Esophagus mucosa (tissue), 1 donor: ENCODE measurements at places on chromosomes 2 and 18.

DNA sequence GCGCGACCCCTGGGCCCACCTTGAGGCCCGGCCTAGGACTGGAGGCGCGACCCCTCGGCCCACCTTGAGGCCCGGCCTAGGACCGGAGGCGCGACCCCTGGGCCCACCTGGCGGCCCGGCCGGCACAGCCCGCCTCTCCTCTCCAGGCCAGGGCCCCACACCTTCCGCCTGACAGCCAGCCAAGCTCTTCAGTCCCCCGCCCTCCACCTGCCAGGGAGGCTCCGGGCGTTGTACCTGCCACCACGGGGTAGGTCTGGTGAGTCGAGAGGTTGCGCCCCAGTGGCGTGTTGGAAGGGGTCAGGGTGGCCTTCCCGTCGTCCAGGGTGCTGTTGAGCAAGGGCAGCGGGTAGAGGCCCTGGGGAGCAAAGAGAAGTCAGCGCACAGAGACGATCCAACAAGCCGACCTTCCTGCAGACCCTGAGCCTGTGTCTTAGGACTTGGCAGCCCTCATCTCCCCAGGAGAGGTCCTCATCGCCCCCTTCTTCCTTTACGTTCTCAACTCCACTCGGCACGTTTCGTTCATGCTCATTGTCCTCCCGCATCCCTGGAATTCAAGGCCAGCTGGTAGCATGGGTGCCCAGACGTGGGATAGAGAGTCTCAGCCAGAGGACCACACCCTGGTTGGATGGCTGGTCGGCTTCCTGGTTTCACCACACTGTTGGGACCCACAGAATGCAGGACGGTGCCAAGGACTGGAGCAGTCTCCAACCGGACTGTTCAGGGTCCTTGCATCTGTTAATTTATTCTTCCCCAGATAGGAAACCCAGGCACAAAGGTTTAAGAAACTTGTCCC is 42.2 kb downstream of the PAX8 start:
- ATAC-seq: no peak

- ATAC-seq: no peak
Observed at GRCh38 chr18:8348051-8348720, 261.1 kb upstream of the RAB12 start.

DNA sequence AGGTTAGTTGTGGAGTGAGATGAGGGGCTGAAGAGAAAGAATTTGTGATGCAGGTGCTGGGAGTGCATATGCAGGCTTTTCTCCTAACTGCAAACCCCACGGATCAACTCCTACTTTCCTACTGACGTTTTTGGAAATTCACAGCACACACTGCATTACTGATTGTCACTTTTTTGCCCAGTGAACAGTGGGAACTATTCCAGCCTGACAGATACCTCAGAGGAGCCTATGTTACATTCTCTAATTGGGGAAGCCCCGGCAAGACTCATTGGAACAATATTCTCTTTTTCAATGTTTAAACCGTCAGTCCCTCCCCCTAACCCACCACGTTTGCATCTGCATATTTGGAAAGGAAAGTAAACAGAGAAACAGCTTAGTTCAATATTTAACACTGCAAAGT is 126.2 kb downstream of the DPP4 start:
- no peak for ATAC-seq

GRCh38 chr18:49685231-49685942 is 123.5 kb downstream of the LIPG start:
- peak; percentile 8 for ATAC-seq

- no peak for ATAC-seq
Observed at GRCh38 chr2:29480426-29480825, 365.2 kb downstream of the CLIP4 start.

DNA sequence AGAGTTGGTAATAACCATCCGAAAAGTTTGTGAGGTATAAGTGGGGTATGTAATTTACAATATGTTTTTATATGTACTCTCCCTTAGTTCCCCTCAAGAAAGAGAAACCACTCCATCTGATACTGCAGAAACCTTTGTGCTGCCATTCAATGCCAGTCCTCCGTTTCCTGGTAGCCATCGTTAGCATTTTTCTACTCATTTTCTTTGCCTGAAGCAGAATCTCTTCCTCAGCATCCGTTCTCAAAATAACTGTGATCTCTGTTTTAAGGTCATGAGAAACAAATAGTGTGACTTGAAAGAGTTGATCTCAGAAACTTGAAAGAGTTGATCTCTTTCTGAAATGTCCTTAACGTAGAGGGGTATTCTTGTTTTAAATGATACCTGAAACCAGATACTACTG is 996 bp downstream of the PTCD3 start:
- ATAC-seq: no peak

- ATAC-seq: no peak
Observed at GRCh38 chr18:26653943-26654615, 105.7 kb upstream of the KCTD1 start.

GRCh38 chr2:202545523-202545922 is 89.2 kb upstream of the FAM117B start:
- ATAC-seq: no peak

DNA sequence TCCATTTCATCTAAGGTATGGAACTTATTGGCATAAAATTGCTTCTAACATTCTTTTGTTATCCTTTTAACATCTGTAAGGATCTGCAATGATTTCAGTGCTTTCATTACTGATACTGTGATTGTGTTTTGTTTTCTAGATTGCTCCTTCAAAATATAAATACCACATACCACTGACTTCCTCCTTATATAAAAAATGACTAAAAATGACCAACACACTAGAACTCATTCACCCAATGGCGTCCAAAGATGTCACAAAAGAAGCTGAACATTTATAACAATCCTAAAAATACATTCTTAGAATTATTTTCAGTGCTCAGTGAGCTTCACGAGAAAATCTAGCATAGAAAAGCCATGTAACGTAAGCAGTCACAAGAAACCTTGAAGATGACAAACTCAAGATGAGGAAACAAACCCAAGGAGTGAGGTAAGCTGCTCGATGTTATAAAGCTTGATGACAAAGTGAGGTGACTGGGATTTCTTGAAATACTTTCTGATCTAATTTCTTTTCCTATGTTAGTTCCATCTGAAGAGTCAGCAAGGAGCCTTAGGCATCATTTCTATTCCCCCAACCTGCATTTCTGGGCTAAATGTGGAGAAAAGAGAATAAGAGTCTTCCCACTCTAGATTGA is 42.6 kb downstream of the PNO1 start:
- ATAC-seq: no peak

DNA sequence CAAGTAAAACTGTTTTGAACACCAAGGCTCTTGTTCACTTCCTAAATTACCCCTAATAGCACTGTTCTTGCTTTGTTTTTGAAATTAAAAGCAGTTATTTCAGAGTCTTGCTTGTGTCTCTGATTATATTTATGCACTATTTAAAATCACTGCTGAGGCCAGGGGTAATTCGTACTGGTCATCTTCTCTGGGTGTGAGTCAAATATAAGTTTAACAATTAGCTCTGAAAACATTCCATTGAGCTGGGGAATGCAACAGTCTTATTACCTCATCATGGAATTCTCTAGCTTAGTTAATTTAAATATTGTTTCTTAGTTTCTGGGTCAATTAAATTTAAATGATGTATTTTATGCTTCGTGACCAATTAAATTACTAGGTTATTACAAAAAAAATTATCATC is 135.0 kb downstream of the MEIS1 start:
- no peak for ATAC-seq

- ATAC-seq: no peak
Observed at GRCh38 chr2:59176737-59177136, 935.6 kb upstream of the FANCL start.

GRCh38 chr2:114762986-114763385 is 320.5 kb downstream of the DPP10 start:
- no peak for ATAC-seq

DNA sequence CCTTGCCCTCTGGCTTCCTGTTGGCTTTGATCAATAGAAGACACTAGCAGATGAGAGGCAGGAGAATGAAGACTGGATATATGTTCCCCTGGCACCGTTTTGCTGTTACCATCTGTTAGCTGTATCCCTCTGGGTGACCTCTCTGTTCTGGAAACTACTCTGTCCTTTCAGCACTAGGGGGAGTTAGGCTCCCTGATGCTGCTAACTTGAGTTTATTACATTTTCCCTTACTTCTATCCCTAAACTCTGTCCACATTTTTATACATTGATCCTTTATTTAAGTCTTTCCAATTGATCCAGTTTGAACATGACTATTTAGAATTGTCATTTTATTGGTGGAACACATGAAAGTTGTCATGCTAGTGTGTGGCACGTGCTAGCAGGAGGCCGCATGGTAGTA is 1014.3 kb upstream of the CDH2 start:
- ATAC-seq: no peak
